Common myeloid progenitor, CD34-positive (primary cell): ENCODE measurements at places on chromosomes 7 and 10.

GRCh38 chr7:143518941-143519340 is 41.3 kb downstream of the TAS2R41 start:
- no peak for DNase-seq

DNA sequence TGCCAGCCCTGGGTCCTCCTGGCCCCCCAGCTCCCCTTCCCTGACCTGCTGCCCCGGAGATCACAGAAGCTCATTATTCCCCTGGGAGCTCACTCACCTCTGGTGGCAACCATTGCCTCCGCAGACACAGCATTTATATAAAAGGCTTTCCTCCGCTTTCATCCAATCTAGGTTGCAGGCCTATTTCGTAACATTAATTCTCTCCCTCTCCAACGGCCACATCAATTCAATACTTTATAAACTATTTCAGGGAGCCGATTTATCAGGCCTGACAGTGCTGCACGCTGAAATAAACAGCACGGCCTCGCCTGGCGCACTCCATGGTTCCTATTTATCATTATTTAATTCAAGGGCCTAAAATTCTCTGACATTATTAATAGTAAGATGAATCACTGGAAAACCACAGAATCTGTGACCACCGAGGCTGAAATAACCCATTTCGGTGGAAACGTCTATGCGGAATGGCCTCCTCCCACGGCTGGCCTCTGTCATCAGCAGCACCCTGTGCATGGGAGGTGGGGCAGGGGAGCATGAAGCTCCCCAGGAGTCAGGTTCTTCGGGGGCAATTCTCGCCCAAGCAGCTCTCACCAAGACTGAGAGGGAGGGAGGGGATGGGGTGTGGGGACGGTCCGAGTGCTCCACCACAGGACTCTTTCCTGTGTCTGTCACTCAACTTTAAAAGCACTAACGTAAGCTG is 249.3 kb upstream of the PFKP start:
- DNase-seq = no peak

GRCh38 chr10:35781643-35782035 is 139.5 kb upstream of the FZD8 start:
- peak; percentile 9 for DNase-seq

DNA sequence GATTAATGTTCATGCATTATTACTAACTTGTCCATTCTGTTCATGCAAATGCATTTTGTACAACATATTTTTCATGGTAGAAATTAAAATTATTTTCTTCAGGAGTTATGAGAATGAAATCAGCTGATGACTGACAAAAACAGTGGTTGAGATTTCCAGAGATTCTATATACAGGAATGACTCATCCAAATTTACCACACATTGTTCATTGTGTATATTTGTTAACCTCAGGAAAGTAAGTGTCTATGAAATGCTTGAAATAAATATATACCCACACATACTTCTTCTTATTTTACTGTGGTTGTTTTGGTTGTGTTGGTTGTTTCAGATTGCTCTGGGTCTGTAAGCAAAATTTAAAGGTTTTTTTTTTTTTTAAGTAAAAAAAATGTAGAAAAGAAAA is 108.1 kb upstream of the SP8 start:
- DNase-seq = no peak

GRCh38 chr7:108127461-108127860 is 2.7 kb downstream of the LAMB4 start:
- DNase-seq = no peak

DNA sequence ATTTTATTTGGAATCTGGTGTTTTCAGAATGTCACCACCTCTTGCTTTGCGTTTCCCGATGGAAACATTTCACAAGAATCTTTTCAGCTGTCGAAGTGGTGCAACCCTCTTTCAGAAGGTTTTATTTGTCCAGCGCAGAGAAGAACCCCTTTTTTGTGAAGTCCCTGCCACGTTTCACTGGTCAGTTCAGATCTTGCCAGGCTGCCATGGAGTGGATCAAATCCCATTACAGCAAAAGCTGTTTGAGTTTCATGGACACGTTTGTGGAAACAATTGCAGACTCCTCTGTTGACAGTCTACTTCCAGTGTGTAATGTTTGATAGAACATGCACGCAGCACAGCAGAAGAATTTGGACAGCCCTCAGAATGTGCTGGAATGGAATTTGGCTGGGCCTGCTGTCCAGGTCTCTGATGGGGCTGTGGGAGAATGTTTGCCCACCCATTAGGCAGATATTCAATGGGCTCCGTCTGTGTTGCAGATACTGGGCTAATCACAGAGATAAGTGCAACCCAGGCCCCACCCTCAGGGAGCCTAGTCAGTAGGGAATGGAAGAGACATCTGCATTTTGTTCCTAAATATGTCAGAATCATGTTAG is 143.2 kb downstream of the GRK5 start:
- no peak for DNase-seq

DNA sequence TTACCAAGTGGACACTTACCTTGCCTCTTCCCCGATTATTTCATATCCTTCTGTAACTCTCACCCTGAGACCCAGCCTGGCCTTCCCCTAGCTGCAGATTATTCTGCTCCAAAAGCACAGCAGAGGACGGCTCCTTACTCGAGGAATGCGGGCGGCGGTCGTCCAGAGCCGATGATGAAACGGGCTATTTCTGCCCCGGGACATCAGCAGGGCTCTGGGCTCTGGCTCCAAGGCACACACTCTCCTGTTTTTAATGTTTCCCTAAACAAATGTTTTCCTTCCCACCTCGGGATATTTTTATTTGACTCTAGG is 343 bp upstream of the C10orf71 start:
- DNase-seq = no peak

- DNase-seq = no peak
Measured at GRCh38 chr7:96710544-96710943, 898 bp upstream of the SEM1 start.

- DNase-seq = no peak
Measured at GRCh38 chr10:74150204-74150989, at the start of gene AP3M1. Gene AP3M1, minus strand, starts transcription at chr10:74150828. Its CDS starts 12,449 bp downstream, at chr10:74138379.

DNA sequence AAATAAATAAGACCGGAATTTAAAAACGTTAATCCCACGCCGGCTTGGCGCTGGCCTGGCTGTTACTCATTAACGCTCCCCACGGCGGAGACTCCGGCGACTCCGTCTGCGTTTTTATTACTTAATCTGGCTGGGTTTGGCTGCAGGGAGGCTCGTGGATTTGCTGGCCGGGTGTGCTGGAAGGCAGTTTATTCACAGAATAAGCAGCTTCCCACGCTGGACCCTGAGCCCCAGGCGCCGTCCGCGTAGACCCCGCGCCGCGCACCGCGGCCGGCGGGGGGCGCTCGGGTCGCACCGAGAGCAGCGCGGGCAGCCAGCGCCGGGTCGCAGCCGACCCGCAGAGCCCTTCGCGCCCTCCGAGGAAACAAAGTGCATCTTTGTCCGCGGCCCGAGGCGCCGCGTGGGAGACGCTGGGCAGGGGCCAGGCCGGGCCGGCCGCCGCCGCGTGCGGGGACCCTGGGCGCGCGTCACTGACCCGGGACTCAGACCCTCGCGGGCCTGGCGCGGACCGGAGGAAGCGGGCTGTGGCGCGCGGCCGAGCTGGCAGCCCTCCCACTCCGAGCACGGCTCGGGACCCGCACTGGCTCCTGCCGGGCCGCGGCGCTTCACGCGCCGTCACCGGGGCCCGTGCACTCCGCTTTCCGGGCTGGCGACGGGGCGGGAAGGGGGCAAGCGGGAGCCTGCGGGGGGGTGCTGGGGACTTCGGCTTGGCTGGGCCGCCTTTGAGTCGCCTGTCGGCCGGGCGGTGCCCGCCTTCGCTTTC is 587 bp upstream of the GRK5 start:
- peak; percentile 79 for DNase-seq

- DNase-seq = no peak
Measured at GRCh38 chr10:124572751-124573150, 111.1 kb downstream of the LHPP start.

DNA sequence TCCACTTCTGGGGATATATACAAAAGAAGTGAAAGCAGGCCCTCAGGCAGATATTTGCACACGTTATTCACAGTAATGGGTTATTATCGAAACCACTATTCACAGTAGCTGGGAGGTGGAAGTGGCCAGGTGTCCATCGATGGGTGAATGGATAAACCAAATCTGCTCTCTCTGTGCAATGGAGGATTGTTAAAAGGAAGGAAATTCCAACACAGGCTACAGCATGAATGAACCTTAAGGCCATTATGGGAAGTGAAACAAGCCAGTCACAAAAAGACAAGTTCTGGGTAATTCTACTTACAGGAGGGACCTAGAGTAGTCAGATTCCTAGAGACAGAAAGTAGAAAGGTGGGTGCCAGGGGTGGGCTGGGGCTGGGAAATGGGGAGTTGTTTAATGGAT is 48.5 kb upstream of the BHLHA15 start:
- no peak for DNase-seq

- no peak for DNase-seq
Measured at GRCh38 chr7:86600506-86601290, 43.0 kb upstream of the GRM3 start.

DNA sequence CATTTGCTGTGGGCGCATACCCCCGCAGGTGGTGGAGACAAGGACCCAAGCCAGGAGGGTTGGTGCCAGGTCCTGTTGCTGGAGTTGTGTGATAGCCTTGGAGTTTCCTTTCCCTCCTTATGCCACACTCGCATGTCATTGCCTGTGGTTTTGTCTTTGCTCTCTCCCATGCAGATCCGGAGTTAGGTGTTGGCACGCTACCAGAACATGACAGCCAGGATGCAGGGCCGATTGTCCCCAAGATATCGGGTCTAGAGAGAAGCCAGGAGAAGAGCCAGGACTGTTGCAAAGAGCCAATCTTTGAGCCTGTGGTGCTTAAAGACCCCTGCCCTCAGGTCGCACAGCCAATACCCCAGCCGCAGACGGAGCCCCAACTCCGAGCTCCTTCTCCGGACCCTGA is 369.2 kb upstream of the GALNT17 start:
- DNase-seq = peak; percentile 70

GRCh38 chr7:132750530-132751217 is 174.4 kb upstream of the PLXNA4 start:
- no peak for DNase-seq

DNA sequence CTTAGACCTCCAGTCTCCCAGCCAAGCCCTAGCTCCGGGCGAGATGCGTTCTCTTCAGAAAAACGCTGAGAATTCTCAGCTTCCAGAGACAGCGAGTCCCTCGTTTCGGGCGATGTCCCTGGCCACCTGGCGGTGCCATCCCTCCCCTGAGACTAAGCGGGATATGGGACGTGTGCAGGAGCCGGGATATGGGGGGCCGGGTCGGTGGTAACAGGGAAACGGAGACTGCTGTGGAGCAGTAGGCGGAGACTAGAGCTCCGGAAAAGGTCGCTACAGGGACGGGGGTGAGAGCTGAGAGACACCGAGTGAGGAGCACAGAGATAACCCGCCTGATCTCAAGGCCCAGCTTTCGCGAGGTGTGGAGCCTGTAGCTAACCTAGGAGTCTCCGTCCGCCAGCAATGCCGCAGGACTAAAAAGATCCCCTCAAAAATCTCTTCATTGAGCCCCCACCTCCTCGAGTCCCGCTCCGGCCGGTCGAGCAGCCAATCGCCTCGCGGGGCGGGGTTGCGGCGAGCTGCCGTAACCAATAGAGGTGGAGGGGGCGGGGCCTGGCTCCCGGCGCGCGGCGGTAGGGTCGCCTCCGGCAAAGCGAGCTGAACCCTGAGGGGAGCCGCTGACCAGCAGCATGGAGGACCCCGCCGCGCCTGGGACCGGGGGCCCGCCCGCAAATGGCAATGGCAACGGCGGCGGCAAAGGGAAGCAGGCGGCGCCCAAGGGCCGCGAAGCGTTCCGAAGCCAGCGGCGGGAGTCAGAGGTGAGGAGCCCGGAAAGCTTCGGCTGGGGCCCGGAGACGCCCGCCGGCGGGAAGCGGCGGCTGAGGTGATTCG is at the start of gene STRIP2:
STRIP2 (plus strand) TSS at position 586 of the 828 bp plus-strand sequence; CDS start at position 627, 41 bp downstream.
- peak; percentile 74 for DNase-seq

DNA sequence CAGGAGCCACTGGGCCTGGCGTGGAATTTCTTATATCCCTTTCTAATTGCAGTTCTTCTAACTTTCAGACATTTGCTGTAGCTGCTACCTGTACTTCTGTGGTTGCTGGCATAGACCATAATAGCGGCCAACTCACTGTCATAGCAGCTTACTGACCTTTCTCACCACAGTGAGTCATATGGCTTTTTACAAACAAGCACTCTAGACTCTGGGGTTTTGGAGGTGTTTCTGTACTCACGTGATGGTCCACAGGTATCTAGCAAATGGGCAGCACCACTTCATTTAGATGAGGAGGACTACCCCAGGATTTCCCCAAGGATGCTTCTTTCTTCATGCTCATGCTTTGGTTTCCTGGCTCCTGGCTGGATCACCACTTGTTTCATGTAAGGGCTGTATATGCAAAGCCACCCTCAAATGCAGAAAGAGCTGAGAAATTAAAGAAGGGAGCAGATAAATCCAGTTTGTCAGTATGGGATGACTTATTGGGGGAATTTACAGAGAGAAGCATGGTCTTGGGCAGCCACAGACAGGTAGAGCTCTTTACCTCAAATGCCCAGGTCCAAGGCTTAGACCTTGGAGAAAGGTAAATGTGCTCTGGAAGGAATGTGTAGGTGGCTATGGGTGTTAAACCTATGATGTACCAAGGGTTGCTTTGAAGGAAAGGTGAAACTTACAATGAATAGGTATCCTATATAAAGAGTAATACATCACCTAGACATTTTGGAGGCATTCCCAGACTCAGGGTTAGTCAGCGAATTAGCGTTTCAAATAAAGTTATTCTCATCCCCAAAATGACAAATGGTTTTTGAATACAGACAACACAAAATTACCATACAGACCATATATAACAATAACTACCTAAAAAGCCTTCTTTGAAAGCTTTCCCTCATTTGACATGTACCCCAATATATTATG is 15.9 kb upstream of the SLC25A16 start:
- no peak for DNase-seq

GRCh38 chr10:132107186-132107948 is 41.6 kb downstream of the JAKMIP3 start:
- DNase-seq = no peak

DNA sequence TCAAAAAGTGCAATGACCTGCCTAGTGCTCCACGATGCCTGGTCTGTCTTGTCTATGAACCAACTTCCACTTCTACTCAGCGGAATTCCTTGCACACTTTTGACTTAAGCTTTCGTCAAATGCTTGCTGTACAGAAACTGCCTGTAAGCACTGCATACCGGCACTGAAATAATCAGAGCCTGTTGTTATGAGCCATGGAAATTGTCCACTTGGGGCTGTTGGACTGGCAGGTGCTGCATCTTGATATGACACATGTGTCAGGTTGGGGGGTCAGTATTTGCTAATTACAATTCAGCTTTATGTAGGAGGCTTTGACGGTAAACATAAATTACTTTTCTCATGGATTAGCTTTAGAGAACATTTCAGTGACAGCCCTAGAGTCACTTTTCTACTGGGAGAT is 32.0 kb upstream of the KLF6 start:
- no peak for DNase-seq

DNA sequence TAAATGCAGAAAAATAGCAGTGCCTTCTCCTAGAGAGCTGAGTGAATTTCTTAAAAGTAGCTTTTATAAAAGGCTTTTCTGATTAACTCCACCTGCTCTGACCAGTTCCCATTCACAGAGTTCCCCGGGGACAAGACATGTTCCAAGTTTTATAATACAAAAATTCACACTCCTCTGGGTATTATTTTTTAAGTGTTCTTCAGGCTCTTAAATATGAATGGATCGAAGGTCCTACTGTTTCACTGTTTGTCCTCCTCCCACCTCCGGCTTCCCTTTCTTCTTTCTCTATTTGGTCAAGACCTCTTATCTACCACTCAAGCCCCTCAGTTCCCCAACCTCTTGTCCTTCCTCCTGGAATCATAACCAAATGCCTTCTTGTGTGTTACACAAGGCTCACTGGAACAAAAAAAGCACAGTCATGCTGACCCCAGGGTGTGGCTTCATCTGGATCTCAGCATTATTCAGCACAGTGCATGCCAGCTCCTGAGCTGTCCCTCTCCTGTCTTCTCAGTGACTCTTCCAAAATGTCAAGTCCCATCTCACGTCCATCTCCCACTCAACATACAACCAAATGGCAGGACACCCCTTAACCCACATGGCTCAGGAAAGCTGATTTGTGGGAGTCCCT is 222.4 kb downstream of the SORCS1 start:
- DNase-seq = peak; percentile 27
